Esophagus muscularis mucosa (tissue), 4 donors: ENCODE measurements at places on chromosomes 1 and 21. TPM values are rescaled to one million over a fixed set of nuclear protein-coding genes. Genes with fewer than 3 reads are reported as not detected.
A peak's percentile ranks its signal among the peaks of the same experiment; 100 is the strongest.

The AMY1C gene
- total RNA-seq, result not detected

DNA sequence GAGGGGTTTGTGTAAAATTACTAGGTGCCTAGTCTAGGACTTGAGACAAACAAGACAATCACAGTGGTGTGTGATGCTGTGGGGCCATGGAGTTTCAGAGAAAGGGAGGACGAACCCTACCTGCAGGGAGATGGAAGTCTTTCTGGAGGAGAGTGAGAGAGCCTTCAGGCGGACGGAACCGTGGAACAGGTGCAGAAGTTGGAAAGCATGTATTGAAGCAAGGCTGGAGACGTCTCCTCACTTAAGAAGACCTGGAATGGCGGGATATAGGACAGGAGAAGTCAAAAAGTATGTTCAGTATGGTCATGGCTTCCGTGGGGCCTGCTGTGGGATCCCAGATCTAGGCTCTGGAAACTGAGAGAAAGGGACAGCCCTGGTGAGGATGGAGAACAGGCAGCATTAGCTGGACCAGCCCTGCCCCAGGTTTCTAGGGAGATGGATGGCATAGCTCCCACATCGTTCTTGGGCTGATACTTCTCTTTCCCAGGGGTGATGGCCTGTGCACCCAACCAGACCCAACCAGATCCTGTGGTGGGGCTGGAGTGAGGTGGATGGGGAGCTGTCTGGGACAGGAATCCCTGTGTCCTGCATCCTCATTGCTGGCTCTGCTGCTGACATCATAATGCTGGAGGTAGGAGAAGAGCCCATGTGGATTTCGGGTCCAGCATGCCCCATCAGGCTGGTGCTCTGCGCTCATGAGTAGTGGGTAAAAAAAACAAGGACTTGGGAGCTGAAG, 15.0 kb upstream of the LRP8 start:
- DNase-seq, result peak; percentile 89

DNA sequence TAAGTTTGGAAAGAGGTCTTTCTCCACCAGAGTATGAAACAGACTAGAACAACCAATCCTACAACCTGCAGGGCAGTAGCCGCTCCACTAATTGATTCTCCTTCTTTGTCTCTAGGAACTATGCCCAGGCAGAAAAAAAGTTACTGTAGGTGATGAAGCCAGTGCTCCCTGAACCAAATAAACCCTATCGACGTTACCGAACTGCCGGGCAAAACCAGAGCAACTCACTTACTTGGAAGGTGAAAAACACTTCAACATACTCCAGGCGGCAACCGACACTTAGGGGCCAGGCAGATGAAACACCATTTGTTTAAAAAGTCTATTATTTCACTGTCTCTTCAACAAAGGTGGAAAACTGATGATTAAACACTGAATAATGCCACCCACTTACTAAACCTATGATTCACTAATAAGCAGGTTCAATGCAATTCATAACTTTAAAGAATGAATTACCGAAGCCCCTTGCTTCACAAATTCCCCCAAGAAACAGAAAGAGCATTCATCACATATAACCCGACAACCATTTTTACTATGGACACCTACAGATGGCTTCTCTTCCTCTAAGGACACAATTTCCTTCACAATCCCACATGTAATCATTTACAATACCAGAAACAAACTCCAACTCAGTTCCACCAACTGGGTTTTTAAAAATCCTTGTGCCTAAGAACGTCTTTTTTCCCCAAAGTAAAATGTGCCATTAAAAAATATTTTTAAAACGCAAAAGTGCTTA, 1.6 kb downstream of the NRIP1 start:
- DNase-seq, result no peak

- DNase-seq, result peak; percentile 94
Observed at GRCh38 chr21:41816583-41817165, 49.8 kb upstream of the RIPK4 start.

- no peak for DNase-seq
Observed at GRCh38 chr1:14529475-14529874, 69.0 kb upstream of the KAZN start.

DNA sequence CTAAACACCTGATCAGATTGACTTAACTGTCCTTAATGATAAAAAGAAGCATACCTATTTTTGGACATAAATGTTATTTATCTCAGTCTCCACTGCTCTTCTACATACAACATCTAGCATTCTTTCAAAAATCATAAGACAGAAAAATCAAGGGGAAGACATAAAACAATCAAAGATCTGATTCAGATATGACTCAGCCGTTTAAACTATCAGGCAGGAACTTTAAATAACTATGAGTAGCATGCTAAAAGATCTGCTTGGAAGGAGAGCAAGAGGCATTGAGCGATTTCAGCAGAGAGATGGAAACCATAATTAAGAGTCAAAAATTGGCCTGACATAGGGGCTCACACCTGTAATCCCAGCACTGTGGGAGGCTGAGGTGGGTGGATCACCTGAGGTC, 27.2 kb upstream of the SLC22A15 start:
- DNase-seq, result no peak

GRCh38 chr1:172976222-172977041, 74.3 kb downstream of the TNFSF18 start:
- no peak for DNase-seq

- no peak for DNase-seq
Observed at GRCh38 chr1:51044199-51044598, 57.8 kb upstream of the C1orf185 start.

- DNase-seq, result peak; percentile 70
Observed at GRCh38 chr1:211237579-211237978, 21.6 kb upstream of the RCOR3 start.

DNA sequence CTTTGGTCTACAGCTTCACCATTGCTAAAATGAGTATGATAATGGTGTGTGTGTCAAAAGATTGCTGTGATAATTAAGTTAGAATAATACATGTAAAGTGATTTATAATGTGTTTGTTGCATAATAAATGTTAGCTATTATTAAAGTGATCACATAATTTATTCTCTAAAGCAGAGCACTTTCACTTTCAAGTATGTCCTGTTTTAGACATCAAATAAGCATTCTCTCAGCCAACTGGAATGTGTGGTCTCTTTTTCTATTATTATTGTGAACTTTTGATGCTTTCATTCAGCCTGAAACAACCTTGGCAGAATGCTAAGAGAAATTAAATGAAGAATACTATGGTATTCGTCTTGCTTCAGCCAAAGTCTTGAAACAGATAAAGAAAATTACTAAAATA, 102.8 kb upstream of the COL11A1 start:
- DNase-seq, result no peak

GRCh38 chr1:13956393-13956792, 256.4 kb downstream of the PRDM2 start:
- no peak for DNase-seq

DNA sequence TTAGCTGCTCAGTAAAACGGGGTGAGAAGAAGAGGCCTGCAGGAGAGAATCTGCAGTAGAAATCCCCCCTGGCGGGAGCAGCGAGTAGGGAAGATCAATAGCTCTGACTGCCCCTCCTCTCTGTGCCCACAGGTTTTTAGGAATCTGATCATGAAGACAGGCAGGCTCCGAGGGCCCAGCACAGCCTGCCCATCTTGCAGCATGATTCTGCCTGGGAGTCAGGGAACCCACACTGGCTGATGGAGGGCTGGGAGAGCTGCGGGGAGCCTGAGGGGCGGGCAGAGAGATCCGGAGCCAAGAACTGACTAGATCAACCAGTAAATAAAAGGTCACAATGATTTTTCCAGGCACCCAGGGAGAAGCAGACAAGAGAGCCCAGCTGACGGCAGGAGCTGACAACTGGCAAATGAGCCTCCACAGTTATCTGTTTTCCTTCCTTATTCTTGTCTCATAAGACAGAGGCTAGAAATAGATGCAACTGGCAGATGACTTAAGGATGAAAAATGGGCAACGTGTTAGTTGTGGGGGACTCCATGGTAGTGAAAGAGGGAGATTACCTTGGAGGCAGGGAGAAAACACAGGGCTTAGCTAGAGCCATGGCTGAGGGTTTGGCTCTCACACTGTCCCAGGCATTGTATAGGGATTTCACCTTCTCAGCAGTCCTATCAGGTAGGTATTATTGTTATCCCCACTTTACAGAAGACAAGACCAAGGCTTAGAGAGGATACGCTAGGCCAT, 116.2 kb downstream of the PLXNA2 start:
- no peak for DNase-seq

- DNase-seq, result no peak
Observed at GRCh38 chr1:33260439-33260838, 4.1 kb downstream of the ZNF362 start.

DNA sequence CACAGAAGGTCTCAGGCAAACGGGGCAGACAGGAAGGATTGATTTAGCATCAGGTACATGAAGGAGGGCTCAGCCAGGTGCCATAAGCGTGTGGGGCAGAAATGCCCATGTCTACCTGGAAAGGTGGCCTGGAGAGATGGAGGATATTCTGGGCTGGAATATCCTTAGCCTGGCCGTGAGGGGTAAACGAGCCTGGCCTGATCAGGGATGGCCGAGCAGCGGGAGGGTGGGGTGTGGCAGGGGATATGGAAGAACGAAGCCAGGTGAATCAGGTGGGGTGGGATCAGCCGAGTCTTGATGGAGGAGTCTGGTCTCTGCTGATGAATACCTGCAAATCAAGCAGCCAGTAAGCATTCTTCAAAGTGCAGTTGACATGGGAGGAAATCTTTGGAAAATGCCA, 35.5 kb upstream of the TTC22 start:
- peak; percentile 60 for DNase-seq
